ENCODE measurements at places on chromosomes 7 and 10.

DNA sequence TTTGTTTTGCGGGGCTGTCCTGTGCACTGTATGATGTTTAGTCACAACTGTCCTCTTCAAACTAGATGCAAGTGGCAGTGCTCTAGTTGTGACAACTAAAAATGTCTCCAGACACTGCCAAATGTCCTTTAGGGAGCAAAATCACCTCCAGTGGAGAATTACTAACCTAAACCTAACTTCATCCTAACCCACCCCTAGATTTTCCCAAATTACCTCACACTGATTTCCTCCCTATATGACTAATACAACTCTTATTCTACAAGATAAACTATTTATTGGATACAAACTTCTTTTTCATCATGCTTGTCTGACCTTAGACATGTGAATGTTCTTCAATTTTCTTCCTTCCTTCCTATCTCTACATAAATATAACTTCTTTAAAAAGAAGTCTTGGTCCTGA is 26.4 kb downstream of the PNPLA8 start:
- DNase-seq, result no peak

DNA sequence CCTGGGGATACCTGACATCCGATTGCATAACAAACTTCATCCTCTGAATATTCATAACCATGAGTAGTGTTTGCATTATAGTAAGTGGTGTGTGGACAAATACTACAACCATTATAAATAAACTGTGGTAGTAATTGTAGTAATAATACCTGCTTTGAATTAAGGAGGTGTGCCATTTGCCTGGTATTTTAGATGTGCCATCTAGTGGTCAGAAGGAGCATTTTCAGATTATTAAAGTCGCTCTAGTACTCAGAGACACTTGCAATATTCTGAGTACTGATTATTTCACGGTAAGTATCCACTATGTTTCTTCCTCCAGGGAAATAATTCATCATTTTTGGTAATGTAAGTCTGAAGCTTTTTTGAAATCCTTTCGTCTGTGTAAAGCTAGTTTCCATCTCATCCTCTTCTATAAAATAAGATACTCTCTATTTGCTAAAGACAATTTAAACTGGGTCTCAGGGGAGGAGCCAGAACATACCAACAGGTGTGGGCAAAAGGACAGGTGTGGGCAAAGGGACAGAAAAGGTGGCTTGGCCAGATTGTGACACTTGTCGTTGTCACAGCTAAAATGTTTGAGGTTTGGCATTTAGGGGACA is 115.3 kb upstream of the WDR11 start:
- no peak for DNase-seq

GRCh38 chr7:95545007-95545615 is 51.2 kb downstream of the PDK4 start:
- no peak for DNase-seq

- DNase-seq, result no peak
Observed at GRCh38 chr10:33008499-33009243, 50.6 kb upstream of the ITGB1 start.

DNA sequence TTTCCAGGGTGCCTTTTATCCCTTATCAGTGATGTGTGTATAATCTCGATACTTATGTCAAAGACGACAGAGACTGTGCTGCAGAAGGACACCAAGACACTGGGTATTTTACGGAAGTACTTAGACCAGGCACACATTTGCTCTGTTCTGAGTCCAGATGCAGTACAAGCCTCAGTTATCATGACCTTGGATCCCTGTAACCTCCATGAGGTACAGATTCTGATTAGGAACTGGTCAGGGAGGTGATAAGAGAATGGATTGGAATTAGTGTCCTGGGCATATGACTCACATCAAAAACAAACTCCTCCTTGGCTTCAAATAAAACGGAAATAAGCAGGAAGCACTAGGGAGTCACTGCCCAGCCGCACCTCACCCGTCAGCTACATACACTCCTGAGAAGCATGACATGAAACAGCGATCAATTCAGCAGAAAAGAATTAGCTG is 146.5 kb downstream of the SFMBT2 start:
- no peak for DNase-seq

GRCh38 chr7:107659666-107660065 is 962 bp upstream of the SLC26A4 start:
- DNase-seq, result no peak

DNA sequence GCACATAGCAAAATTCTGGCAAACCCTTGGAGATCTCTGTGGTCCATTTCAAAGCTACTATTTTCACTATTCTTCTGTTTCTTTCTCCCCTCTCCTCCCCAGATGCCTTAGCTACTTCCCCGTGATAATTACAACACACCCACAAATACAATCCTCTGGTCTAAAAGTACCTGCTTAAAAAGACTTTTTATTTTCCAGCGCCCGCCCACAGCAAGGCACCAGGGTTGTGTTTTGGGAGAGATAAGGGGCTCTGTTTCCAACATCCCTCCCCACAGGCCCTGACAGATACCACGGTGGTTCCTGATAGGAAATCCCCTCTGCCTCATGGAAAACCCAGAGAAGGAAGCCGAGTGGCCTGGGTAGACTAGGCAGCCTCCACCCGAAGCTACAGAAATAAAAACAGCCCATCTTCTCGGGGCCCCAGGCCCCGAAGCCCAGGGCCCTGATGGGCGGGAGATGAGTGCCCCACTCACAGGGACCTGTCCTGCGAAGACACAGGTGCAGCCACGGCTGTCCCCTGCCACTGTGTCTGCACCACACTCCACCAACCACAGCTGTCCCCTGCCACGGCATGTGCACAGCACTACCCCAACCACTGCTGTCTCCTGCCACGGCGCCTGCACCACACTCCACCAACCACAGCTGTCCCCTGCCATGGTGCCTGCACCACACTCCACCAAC is 19.7 kb downstream of the CALML5 start:
- no peak for DNase-seq

- DNase-seq, result no peak
Observed at GRCh38 chr7:101200504-101200861, 353 bp downstream of the MOGAT3 start.

DNA sequence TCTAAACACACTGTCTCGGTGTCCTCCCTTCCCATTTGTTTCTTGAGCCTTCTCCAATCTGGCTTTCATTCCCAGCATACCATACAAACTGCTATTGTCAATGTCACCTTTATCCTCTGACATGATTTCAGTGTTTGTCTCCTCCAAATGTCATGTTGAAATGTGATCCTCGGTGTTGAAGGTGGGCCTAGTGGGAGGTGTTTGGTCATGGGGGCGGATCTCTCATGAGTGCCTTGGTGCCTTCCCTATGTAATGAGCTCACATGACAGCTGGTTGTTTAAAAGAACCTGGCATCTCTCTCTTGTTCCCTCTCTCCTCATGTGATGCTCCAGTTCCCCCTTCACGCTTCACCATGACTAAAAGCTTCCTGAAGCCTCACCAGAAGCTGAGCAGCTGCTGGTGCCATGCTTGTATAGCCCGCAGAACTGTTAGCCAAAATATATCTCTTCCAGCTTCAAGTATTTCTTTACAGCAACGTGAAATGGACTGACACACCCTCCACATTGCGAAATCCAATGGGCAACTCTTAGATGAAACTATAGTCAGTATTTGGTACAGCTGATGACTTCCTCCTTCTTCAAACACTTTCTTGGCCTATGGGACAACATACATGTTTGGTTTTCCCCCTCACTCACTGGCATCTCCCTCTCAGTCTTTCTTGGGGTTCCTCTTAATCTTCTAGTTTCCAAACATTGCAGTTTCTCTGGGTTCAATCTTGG is 27.8 kb downstream of the RNLS start:
- no peak for DNase-seq

DNA sequence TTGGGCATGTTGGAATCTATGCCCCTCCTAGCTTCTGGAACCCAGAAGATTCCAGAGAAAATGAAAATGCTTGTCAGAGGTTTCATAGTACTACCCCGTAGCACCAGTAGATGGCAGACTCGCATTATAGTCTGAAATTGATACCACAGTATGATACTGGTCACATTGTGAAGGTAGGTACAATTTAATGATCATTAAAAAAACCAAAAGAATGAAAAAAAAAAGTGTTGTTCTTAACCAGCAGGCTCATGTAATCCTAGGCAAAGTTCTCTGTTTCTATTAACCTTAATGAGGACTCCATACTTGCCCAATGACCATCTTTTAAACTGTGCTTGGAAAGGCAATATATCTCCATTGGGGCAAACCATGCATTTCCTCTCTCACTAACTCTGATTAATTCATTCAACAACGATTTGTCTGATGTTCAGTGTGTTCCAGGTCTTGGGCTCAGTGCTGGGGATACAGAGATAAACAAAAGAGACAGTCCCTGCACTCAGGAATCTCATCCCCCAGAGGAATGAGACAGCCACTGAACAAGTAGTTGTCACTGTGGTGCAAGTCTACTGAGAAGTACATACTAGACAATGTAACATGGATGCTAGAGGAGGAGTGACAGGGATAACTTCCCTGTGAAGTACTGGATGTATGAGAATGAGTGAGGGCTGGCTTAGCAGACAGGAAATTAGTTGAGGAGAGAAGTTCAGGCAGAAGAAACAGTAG is 223.5 kb upstream of the PHYHIPL start:
- no peak for DNase-seq

- DNase-seq, result no peak
Observed at GRCh38 chr10:64329510-64329909, 808.3 kb downstream of the REEP3 start.

DNA sequence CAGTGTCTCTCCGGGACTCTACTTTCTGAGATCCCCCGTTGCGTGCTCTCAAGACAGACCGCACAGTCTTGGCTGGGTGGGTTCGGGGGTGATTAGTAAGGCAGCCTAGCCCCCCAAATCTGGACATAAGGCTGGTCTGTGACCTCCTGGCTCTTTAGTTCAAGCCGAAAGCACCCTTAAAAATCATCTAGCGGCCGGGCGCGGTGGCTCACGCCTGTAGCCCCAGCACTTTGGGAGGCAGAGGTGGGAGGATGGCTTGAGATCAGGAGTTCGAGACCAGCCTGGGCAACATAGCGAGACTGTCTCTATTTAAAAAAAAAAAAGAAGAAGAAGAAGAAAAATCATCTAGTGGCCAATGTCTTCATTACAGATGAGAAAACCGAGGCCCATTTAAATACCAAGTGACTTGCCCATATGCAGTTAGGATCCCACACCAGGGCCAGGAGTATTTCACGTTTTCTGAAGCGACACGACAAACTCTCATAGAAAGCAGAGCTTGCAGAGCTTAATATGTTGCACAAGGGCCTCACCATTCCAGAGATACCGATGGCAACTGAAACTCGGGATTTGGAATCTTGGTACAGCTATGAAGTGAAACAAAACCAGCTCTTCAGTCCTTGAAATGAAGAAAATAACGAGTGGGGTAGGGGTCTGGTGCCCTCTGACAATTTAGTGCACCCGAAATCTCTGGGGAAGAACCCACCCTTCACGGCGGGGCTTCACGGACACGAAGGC is 703 bp upstream of the HILPDA start:
- DNase-seq, result no peak

DNA sequence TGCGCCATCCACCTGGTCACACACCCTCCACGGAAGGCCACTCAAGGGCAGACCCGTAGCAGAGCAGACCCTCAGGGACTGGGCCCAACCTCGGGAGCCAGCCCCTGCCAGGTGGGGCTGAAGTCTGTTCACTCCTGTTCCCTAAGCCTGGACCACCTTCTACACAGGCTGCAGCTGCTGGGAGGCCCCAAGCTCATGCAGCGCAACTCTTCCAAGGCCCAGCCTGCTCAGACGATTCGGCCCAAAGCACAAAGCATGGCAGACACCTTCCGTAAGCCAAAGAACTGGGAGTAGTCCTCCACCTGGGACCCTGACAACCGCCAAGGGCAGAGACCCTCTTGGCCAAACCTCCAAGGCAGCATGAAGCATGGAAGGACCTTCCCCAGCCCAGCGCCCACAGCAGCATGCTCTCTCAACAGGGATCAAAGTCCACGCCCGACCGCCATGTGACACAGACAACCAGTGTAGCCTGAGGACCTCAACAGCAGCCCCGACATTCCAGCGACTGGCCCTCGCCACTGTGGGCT is 11.5 kb downstream of the SHH start:
- DNase-seq, result no peak

GRCh38 chr7:134686786-134687185 is 40.1 kb downstream of the BPGM start:
- DNase-seq, result no peak
